Adrenal gland (tissue), 19 donors: ENCODE measurements at places on chromosomes 16 and 17. TPM values are rescaled to one million over a fixed set of nuclear protein-coding genes. Genes with fewer than 3 reads are reported as not detected.

DNA sequence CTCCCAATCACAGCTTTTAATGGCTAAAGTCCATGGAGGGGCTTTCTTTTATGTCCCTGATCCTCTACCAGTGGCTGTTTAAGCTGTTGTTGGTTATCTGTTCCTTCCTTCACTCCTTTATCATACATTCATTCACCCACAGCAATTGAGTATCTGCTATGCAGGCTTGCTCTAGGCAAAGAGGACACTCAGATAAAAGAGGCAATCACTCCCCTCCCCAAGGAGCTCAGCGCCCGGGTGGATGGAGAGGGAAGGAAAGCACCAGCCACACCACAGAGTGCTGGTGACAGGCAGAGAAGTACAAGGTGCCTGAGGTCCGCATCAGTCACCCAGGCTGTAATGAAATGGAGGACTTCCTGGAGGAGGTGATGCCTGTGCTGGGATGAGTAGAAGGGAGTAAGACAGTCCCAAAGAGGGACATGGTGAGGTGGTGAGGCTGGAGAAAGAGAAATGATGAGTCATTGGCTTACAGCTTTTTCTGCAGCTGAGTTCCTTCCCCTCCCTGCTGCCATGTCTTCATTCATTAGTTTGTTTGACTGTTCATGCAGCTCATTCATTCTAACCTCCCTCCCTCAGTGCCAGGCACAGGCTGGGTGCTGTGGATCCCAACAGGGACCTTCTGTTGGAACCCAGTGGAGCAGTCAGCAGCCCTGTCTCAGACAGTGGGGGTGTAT, 12.8 kb upstream of the NGFR start:
- H3K4me1 ChIP-seq, result no peaks in the 10 kb centered on the region
- H3K36me3 ChIP-seq, result no peaks in the 10 kb centered on the region
- H3K27me3 ChIP-seq, result peaks cover 21% of the 10 kb centered on the region
- no peak overlapping the region for H3K4me3 ChIP-seq
- H3K27ac ChIP-seq, result no peak overlapping the region

ACE gene
- total RNA-seq, result 19.9 TPM

EFCAB5 gene
- total RNA-seq, result not detected

GRCh38 chr16:13390093-13390985, 488.9 kb downstream of the SHISA9 start:
- no peak overlapping the region for H3K27ac ChIP-seq
- H3K27me3 ChIP-seq, result no peaks in the 10 kb centered on the region
- H3K4me1 ChIP-seq, result no peaks in the 10 kb centered on the region
- H3K4me3 ChIP-seq, result no peak overlapping the region
- H3K36me3 ChIP-seq, result no peaks in the 10 kb centered on the region

GRCh38 chr17:41772586-41773189, 13.8 kb downstream of the JUP start:
- H3K4me1 ChIP-seq, result peaks cover 16% of the 10 kb centered on the region
- no peak overlapping the region for H3K27ac ChIP-seq
- H3K4me3 ChIP-seq, result no peak overlapping the region
- no peak for DNase-seq

DNA sequence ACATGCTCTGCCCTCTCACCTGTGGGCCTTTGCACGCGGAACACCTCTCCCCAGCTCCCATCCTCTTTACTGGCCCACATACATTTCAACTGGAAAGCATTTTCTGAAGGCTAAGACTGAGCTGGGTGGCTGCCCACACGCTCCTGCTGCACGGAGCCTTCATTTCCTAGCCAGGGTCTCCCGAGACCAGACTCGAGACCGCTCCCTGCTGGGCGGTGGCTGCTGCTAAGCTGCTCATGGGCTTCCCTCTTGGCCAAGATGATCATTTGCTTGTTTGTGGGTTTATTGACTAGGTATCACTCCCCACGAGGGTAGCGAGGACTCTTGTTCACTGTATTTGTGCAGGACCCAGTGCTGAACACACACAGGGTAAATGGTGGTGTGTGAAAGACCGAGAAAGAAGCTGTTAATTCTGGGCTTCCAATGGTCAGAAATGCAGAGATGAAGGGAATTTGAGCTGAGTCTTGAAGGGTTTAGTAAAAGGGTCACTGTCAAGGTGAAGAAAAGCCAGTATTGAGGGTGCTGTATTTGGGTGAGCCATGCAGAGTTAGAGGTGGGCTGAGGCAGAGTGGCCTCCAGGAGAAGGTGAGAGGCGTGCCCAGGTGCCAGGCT, 907 bp downstream of the TRAPPC2L start:
- peak overlapping the region; percentile 93 for H3K4me3 ChIP-seq
- no peaks in the 10 kb centered on the region for H3K27me3 ChIP-seq
- no peaks in the 10 kb centered on the region for H3K36me3 ChIP-seq
- peak overlapping the region; percentile 78 for H3K27ac ChIP-seq

ZG16B gene
- 1.2 TPM for total RNA-seq

GRCh38 chr17:49191409-49191916, 18.9 kb downstream of the GNGT2 start:
- H3K27me3 ChIP-seq, result no peaks in the 10 kb centered on the region
- peak overlapping the region; percentile 90 for H3K27ac ChIP-seq
- H3K36me3 ChIP-seq, result no peaks in the 10 kb centered on the region
- no peak for DNase-seq

DNA sequence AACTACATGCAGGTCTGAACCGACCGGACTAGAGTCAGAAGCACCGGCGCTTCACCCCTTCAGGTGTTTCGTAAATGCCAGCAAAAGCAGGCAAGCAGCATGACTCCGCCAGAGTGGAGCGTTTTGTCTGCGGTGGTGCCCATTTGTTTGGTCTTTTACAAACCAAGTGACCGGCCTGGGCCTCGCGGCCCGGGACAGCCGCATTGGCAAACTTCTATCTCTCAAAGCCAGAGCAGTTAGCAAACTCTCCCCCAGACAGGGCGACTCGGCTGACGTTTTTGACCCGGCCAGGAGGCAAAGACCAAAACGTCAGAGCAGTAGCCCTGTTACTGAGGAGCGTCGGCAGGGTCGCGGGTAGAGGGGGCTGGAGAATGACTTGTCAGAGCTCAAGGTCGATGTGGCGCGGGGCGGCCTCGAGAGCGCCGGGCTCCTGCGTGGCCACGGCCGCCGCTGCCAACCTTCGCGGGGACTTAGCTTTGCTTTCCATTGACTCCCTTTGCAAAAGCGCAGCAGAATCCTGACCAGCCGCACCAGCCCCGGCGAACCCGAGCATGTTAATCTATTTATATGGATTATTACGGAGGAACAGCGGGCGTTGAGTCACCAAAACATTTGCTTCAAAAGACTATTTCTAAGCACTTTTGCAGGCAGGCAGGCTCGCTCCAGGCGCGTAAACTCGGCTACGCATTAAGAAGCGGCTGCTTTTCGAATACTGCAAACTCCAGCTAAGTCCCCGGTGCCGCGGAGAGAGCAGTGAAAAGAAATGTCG, 763 bp upstream of the SOX9 start:
- H3K27me3 ChIP-seq, result peaks cover 62% of the 10 kb centered on the region
- peak overlapping the region; percentile 59 for H3K4me3 ChIP-seq
- H3K4me1 ChIP-seq, result peaks cover 28% of the 10 kb centered on the region
- DNase-seq, result peak; percentile 39
- H3K27ac ChIP-seq, result no peak overlapping the region
- H3K36me3 ChIP-seq, result no peaks in the 10 kb centered on the region

AGRP gene
- 98.1 TPM for total RNA-seq

- H3K36me3 ChIP-seq, result no peaks in the 10 kb centered on the region
- DNase-seq, result no peak
- H3K27ac ChIP-seq, result no peak overlapping the region
- H3K4me3 ChIP-seq, result no peak overlapping the region
- peaks cover 68% of the 10 kb centered on the region for H3K27me3 ChIP-seq
- no peaks in the 10 kb centered on the region for H3K4me1 ChIP-seq
These were observed 8.1 kb downstream of the BTBD17 start for GRCh38 chr17:74353446-74354060.

DNA sequence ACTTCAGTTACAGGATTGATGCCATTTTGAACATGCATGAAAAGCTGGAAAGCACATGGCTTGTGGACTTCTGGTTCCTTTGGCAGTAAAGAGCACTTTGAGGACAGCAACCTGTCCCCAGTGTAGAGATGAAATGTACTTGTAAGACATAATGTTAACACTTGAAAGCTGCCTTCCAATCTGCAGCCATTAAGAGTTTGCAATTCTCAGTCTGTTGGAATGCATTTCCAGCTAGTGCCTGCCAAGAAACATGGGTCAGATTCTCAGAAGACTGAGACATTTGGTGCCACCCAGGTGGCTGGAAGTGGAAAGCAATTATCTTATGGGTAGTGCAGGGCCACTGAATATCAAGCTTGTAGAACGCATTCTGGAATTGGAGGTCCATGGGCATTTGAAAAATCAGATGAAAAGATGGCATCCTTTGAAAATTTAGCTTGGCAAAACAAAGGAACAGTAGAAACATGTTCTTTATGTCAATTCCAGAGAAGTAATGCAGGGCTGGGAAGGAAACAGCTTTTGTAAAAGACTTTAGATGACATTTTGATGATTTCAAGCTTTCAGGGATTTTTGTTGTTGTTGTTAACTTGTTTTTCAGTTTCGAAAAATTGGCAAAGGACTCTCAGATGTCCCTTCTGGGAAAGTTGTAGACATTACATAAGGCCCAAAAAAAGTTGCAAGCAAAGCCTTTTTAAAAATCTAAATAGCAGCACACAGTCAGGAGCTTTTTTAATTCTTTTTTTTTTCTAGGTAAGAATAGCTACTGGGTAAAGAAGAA, 147.0 kb downstream of the ABCA8 start:
- H3K4me1 ChIP-seq, result peaks cover 7% of the 10 kb centered on the region
- H3K27ac ChIP-seq, result no peak overlapping the region
- H3K4me3 ChIP-seq, result no peak overlapping the region
- DNase-seq, result no peak
- no peaks in the 10 kb centered on the region for H3K27me3 ChIP-seq

DNA sequence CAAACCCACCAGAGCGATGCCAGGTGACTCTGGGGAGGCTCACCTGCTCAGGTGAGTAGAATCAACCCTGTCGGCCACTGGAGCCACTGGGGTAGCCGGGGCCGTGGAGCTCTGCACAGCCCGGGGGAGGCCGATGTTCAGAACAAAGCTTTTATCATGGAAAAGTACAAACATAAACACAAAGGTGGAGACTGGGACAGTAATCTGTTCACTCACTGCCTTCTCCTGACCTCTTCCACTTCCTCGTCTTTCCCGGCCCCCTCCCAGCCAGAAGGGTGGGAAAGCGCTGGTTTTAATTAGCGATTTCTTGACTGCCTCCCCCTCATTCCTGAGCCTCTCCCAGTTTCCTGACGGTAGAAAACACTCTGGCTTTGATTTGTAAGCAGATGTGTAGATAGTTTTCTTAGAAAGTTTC, 9.8 kb upstream of the TEX19 start:
- H3K36me3 ChIP-seq, result no peaks in the 10 kb centered on the region
- H3K27me3 ChIP-seq, result no peaks in the 10 kb centered on the region
- no peak for DNase-seq
- no peaks in the 10 kb centered on the region for H3K4me1 ChIP-seq
- H3K27ac ChIP-seq, result no peak overlapping the region

EPX gene
- not detected for total RNA-seq

GRCh38 chr17:48995974-48996721, 1.0 kb upstream of the IGF2BP1 start:
- H3K27me3 ChIP-seq, result peaks cover 96% of the 10 kb centered on the region
- no peak for DNase-seq
- no peak overlapping the region for H3K27ac ChIP-seq
- no peaks in the 10 kb centered on the region for H3K4me1 ChIP-seq
